ENCODE measurements at places on chromosomes 12 and 14.

DNA sequence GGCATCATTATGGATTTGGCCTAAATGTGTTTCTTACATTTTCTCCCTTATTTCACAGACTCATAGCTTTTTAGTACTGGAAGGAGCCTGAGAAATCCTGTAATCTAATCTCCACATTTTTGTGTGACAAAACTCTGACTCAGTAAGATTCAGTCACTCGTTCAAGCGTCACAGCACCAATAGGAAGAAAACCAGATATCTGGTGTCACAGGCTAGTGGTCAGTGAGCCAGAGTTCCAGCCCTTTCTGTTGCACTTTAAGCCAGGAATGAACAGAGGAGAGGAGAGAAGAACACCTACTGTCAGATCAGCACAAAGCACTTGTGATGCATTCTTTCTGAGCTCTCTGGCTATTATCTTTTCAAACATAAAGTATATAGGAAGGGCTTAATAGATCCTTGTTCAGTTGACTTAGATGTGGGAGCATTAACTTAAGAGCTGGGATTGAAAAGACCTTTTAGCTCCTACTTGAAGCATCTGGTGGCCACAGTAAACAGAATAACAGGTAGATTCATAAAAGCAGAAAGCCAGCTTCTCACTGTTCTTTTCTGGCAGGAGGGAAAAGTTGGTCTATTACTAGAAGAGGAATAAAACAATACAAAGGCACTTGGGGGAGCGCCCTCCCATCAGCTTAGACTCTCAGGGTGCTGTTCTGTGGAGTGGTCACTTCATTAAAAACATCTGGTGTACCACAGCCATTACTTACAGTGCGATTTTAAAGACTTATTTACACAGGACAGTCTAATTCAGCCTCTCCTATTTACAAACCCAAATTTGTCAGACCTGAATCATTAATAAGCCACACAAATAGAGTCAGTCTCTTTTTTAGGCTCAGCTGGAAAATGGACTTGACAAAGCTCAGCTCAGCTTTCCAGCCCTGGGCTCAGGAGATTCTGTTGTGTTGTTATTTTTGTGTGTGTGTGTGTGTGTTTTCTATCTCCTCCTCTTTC lies 12.2 kb upstream of the NID2 start:
- no peak for DNase-seq

- no peak for DNase-seq
Measured at GRCh38 chr14:74685921-74686678, 26.8 kb downstream of the AREL1 start.

DNA sequence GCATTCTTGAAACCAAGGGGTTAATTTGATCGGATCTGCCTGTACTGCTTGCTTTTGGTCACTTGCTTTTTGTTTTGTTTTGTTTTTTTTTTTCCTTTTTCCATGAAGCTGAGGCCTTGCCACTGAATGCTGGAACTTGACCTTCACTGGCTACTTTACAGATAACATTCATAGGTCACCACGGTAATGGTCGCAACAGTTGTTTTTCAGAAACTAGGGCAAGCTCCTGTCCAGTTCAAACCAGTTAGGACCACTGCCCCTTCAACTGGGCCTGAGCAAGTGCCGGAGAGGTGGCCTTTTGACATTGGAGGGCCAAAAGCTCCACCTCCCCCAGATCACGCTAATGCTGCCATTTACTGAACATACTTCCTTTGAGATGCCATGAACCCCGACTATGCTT lies 147.6 kb downstream of the FOXN3 start:
- no peak for DNase-seq

DNA sequence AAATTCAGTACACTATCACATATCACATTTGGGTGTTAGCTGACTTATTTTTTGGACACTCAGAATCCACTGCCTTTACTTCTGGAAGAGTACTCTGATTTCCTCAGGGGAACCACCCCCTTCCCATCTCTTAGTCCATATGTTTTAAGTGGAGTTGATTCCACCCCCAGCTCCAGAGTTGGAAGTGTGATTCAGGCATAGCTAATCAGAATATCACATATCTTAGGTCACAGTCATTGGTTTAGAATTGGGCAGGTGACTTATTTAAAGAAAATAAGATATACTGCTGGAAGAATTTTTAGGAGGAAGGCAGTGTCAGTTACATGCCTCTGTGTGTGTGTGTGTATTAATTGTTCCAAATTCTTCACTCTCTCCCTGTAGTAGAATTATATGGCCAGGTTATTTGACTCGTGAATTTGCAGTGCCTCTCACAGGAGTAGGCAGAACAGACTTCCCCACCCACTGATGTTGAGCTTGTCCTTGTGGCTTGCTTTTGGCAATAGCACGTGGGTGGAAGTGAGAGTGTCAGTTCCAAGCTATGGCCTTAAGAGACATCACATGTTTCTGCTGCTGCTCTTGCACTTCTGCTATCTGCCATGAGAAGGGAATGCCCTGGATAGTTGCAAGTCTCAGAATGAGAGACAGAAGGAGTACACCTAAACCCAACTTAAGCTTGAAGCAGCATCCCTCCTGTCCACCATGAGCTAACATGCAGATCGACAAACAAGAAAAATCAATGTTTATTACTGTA lies 6.4 kb upstream of the GAS2L3 start:
- DNase-seq: no peak

Measured in stimulated activated CD4-positive, alpha-beta T cell treated with anti-CD3 and anti-CD28 coated beads, Interleukin-4, amount 100 ng/mL, for 1 hour (primary cell).